ENCODE measurements at places on chromosomes 13 and 19.

DNA sequence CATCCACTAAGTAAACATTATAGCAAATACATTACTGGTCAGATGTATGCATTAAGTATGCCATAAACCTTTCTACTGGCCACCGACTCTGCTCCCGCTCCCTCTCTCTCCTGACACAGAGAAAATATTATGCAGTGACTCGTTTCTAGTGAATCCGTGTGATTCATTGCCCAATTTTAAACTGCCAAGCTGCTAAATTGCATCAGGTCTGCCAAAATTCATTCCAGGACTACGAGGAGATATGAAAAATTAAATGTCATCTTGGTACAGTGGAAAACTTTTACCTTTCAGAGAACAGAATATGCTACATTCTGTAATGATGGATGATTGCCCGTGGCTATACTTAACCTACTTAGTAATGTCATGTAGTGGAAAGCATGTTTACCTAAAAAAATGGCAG is 368.8 kb upstream of the TSHZ3 start:
- DNase-seq = no peak

GRCh38 chr13:35984776-35985453 is 146.3 kb downstream of the DCLK1 start:
- no peak for DNase-seq

- DNase-seq = no peak
Measured at GRCh38 chr19:46859637-46860124, 1.1 kb upstream of the ARHGAP35 start.

GRCh38 chr13:79703772-79704171 is 222.8 kb downstream of the NDFIP2 start:
- DNase-seq = no peak

GRCh38 chr19:16807549-16808284 is 21.5 kb upstream of the SIN3B start:
- no peak for DNase-seq

Measured in Jurkat, Clone E6-1 (cell line).